ENCODE measurements at places on chromosomes 2 and 18. TPM values are rescaled to one million over a fixed set of nuclear protein-coding genes. Genes with fewer than 3 reads are reported as not detected.

- no peak overlapping the region for H3K27ac ChIP-seq
- H3K27me3 ChIP-seq: no peaks in the 10 kb centered on the region
- no peaks in the 10 kb centered on the region for H3K4me1 ChIP-seq
- no peaks in the 10 kb centered on the region for H3K36me3 ChIP-seq
Measured at GRCh38 chr2:56337342-56337741, 153.6 kb downstream of the CCDC85A start.

DNA sequence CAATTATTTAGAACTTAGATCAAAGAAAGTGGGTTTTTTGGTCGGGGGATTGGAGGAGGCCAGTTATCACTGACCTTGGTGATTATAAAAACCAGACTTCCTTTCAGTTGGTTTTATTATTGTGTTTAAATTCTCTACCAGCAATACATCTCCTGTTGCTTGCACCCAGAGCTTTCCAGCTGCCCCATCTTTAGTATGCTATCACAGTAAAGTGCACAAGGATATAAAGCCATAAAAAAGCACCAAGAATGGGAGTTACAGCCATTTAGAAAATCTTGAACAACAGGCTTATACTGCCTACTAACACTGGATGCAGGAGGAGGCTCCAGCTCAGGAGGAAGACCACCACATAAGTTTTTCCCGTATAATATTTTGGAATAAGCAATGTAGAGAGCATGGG is 148.7 kb upstream of the OSR1 start:
- peaks cover 12% of the 10 kb centered on the region for H3K27me3 ChIP-seq
- no peak overlapping the region for H3K4me3 ChIP-seq
- DNase-seq: no peak
- H3K36me3 ChIP-seq: no peaks in the 10 kb centered on the region

GRCh38 chr2:65622951-65623535 is 190.6 kb upstream of the SPRED2 start:
- peaks cover 35% of the 10 kb centered on the region for H3K27me3 ChIP-seq
- no peaks in the 10 kb centered on the region for H3K4me1 ChIP-seq
- H3K36me3 ChIP-seq: no peaks in the 10 kb centered on the region
- no peak overlapping the region for H3K4me3 ChIP-seq
- no peak for DNase-seq
- H3K27ac ChIP-seq: no peak overlapping the region

DNA sequence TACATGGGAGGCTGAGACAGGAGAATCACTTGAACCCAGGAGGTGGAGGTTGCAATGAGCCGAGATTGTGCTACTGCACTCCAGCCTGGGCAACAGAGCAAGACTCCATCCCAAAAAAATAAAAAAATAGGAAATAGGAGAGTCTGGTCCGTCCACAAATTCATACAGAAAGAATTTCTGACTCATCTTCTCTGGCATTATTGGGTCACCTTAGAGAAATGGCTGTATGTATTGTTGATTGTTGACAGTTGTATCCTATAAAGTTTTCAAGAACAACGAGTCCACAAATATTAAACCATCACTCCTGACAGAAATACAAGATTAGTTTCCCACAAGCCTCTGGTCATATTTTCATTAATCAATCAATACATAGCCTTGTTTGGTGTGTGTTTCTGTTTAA is 20.4 kb downstream of the RBM43 start:
- no peaks in the 10 kb centered on the region for H3K36me3 ChIP-seq
- no peaks in the 10 kb centered on the region for H3K4me1 ChIP-seq
- H3K27ac ChIP-seq: no peak overlapping the region
- H3K27me3 ChIP-seq: peaks cover 5% of the 10 kb centered on the region
- no peak overlapping the region for H3K4me3 ChIP-seq
- DNase-seq: no peak

- no peak overlapping the region for H3K4me3 ChIP-seq
- peak; percentile 20 for DNase-seq
- H3K4me1 ChIP-seq: peaks cover 16% of the 10 kb centered on the region
- H3K27me3 ChIP-seq: no peaks in the 10 kb centered on the region
- no peaks in the 10 kb centered on the region for H3K36me3 ChIP-seq
- H3K27ac ChIP-seq: no peak overlapping the region
Measured at GRCh38 chr2:74777161-74777900, 56.6 kb upstream of the HK2 start.

GRCh38 chr2:217733461-217733860 is 269.3 kb downstream of the TNS1 start:
- H3K4me3 ChIP-seq: no peak overlapping the region
- no peak for DNase-seq
- no peak overlapping the region for H3K27ac ChIP-seq
- H3K4me1 ChIP-seq: peaks cover 5% of the 10 kb centered on the region

DNA sequence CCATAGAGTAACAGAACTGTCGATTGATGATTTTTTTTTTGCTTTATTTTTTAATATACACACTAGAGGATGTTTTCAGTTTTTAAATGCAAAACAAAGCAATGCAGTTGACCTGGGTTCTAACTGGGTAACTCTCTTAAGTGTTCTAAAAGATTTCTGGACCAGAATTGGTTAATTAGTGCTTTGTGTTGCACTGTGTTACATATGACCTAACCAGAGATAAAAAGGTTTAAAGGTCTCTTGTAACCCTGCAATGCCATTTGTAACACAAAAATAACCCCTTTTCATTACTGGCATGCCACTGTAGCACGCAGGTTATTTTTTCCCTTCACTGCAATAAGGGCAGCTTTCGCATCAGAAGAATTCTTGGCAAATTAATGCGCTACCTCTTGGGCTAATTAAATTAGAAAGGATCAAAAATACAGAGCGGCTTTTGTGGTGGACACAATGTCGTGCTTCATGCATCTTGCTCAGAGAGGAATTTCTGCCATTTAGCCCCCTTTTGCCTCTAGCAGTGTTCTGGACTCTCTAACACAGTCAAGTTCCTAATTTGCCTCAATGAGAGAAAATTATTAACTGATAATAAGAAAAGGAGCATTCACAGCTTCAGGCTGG is 250.8 kb upstream of the ZEB2 start:
- DNase-seq: no peak
- H3K27ac ChIP-seq: no peak overlapping the region
- H3K4me1 ChIP-seq: no peaks in the 10 kb centered on the region
- H3K27me3 ChIP-seq: peaks cover 3% of the 10 kb centered on the region
- H3K4me3 ChIP-seq: no peak overlapping the region

GRCh38 chr2:64582774-64583340 is 58.7 kb downstream of the AFTPH start:
- H3K27me3 ChIP-seq: no peaks in the 10 kb centered on the region
- peaks cover 20% of the 10 kb centered on the region for H3K36me3 ChIP-seq
- H3K4me1 ChIP-seq: peaks cover 11% of the 10 kb centered on the region
- no peak overlapping the region for H3K27ac ChIP-seq
- DNase-seq: no peak

DNA sequence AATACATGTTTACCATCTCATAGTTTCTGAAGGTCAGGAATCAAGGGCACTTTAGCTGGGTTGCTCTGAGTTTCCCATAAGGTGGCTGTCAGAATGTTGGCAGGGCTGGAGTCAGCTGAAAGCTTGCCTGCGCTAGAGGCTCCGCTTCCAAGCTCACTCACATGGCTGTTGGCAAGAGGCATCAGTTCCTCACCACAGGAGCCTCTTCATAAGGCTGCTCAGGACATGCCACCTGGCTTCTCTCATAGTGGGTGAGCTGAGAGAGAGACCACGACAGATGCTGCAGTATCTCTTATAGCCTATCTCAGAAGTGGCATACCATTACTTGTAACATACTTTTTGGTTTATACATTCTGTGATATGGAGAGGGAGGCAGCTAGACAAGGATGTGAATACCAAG is 7.2 kb downstream of the HADHB start:
- no peaks in the 10 kb centered on the region for H3K27me3 ChIP-seq
- H3K27ac ChIP-seq: no peak overlapping the region
- peaks cover 7% of the 10 kb centered on the region for H3K36me3 ChIP-seq
- no peak for DNase-seq
- peaks cover 6% of the 10 kb centered on the region for H3K4me1 ChIP-seq

DYNAP gene
- total RNA-seq: not detected

TUBA4A gene
- 344 TPM for total RNA-seq

LANCL1 gene
- total RNA-seq: 40.0 TPM

SOWAHC gene
- 0.90 TPM for total RNA-seq
